GM23248 (cell line): ENCODE measurements at places on chromosomes 6 and 20. TPM values are rescaled to one million over a fixed set of nuclear protein-coding genes. Genes with fewer than 3 reads are reported as not detected.

The ISM1 gene
- polyA plus RNA-seq: 0.06 TPM in 1 of 2 replicates, not detected in the other

- peak; percentile 63 for DNase-seq
Measured at GRCh38 chr6:38593409-38593808, 46.3 kb downstream of the BTBD9 start.

DNA sequence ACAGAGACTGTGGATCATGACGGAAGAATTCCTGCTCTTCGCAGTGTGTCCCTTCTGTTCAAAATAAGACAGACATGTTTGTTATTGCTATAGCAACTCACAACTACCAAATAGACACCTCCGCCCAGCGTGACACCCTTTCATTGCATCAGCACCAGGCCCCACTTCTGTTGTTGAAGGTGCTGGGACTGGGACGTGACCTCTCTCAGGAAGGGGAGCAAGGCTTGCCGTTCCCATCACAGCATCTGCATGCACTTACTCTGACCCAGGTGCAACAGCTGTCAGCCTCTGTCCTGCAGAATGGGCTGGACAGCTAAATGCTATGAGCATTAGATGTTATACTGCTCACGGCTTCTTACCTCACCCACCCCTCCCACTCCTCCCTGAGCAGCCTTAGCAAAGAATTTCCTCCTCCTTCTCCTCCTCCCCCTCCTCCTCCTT, 94.1 kb downstream of the DACT2 start:
- peak; percentile 51 for DNase-seq

- DNase-seq: no peak
Measured at GRCh38 chr6:138289739-138290138, 71.4 kb upstream of the PBOV1 start.

GRCh38 chr20:14878676-14879019, 541.2 kb upstream of the FLRT3 start:
- no peak for DNase-seq

GRCh38 chr6:63677282-63677681, 41.7 kb downstream of the PHF3 start:
- DNase-seq: peak; percentile 27

GRCh38 chr6:11258260-11259237, 26.1 kb upstream of the NEDD9 start:
- DNase-seq: no peak

DNA sequence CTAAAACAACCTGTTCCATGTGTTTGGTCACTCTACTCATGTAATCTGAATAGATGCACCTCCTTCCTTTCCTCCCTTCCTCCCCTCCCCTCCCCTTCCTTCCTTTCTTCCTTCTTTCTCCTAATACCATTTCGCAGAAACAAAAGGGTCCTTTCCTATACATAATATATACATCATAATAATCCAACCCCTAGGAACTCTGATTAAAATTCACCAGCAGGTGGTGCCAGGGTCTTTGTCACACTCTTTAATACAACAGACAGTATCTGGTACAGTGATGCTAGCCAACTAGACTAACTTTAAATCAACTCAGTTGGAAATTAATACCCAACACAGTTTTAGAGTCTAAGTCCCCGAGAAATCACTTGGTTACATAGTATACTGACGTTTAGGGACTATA, 181.2 kb upstream of the SHLD1 start:
- peak; percentile 56 for DNase-seq

The MYB gene
- 0.10 and 0.28 TPM in 2 replicates for polyA plus RNA-seq

DNA sequence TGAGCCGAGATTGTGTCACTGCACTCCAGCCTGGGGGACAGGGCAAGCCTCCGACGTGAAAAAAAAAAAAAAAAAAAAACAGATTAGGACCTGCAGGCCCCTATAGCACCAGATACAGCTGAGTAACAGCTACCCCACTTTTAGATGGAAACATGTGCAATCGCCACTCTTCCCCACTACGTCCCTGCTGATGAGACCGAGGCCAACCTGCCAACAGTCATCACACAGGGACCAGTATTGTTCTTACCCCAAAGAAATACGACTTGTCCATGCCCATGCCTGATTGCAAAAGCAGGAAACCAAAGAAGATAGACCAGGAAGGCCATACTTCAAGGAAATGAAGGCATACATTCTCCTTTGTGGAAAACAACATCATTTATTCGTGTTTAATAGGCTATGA, 45.8 kb downstream of the ZMYND8 start:
- no peak for DNase-seq

DNA sequence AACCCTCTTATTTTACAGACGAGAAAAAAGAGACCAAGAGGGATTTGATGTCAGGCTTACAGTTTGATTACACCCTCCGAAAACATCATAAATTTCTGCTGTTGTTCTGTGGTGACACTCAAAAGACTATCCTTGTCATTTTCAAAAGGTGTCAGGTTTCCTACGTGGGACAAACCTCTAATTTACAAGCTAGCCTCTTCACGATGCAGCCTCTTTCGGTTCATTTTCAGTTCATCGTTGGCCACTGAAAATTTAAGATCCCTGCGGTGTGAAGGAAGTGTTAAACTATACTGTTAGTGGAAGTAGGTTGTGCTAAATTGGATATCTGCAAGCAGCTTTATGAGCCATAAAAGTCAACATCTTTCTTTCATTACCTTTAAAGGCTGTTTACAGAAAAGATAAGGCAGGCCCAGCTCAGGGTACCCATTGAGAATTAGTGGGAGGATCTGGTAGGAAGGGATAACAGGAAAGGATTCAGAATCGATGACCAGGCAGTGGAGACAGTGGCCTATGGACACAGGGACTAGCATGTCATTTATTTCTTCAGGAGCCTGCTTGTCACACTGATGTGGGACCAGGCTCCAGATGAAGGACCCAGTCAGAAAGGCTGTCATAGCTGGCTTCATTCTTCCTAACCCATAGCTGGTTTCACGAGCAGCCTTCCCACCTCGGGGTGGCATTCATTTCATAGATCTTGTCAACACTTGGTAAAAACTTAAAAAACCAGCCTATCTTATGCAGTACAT, 329.1 kb upstream of the SOX4 start:
- DNase-seq: no peak

DNA sequence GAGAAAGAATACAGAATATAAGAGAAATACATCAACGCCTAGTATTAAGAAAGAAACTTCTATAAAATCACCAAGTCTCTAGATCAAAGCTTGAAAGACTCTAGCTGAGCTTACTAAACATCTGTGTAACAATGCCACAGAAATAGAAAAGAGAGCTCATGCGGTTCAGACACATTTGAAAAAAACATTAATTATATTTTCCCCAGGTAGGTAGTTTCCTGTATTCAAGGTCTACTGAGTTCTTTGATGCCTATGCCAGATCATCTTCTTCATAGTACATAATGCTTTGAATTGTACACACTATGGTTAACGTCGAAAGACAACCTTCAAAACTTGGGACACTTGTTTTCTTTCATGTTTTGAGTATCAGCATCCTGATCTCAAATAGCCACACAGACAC, 11.3 kb downstream of the MOXD1 start:
- DNase-seq: no peak

GRCh38 chr6:148888856-148889255, 142.0 kb downstream of the UST start:
- DNase-seq: peak; percentile 34

GRCh38 chr20:31845300-31845863, at the start of gene FOXS1:
FOXS1 (minus strand) TSS chr20:31845604; CDS start chr20:31845542, 62 bp downstream.
- no peak for DNase-seq

GRCh38 chr20:38726804-38727606, 2.7 kb downstream of the SLC32A1 start:
- peak; percentile 46 for DNase-seq

DNA sequence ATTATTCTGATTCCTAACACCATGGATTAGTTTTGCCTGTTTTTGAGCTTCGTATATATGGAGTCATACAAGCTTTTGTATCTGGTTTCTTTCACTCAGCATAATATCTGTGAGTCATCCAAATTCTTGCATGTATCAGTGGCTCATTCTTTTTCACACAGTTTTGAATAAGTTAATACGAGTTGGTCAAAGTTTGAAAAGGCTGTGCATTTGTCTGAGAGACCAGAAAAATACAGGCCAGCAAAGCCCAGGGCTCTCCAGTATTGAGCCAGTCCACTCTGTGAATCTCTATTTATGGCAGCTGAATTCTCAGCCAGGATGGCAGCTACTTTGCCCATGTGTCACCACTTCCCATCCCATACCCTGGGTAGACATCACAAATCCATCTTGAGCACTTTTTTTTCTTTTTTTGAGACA, 7.2 kb upstream of the CHMP4B start:
- peak; percentile 88 for DNase-seq

- peak; percentile 24 for DNase-seq
Measured at GRCh38 chr20:51531141-51531710, 11.3 kb downstream of the NFATC2 start.

DNA sequence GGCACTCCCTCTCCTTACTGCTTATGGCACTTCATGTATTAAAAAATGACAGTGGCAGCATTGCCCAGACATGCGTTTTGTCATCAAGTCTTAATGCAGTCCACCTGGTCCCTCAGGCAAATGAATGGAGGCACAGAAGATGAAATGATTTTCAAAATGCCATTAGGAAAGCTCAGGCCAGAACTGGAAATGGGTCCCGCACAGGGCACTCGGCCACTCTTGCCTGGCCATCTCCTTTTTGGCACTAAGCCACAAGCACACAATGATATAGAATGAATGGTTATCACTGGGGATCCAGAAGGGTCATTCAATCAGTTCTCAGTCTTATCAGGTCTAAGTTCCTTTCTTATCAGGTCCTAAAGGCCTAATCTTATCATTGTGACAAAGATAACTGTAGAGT, 15.6 kb downstream of the MAS1 start:
- no peak for DNase-seq

The NELFCD gene
- polyA plus RNA-seq: 57.4 and 59.8 TPM in 2 replicates
